AML-193 (cell line): ENCODE measurements at places on chromosomes 6 and 20.

DNA sequence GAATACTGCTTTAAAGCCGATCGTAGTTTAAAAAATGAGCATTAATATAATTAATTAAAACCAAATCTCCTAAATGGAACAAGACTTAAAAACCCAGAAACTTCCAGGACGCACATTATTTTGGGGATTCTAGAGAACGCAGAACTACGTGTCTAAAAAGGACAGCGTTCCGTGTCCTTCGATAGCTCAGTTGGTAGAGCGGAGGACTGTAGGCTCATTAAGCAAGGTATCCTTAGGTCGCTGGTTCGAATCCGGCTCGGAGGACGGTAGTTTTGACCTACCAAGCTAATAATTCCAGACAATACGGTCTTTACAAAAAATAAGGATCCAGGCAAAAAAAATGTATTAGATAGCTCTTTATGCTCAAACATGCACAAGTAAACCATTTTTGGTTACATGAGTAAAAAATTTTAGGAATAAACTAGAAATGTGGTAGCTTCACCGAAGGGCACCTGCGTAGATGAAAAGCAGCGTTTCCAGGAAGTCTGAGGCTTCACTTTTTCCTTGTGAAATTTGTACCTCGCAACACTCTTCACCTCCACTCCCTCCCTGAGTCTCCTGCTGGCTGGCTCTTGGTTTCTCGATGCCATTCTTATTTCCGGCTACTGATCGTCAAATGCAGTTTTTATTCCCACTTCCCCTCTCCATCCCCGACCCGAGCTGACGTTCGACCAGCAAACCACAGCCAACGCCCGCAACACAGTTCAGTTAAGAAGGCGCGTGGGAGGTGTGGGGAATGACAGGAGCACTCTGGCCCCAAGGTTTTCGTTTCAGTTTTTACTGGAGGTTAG lies 19.6 kb upstream of the ABT1 start:
- no peak for DNase-seq

GRCh38 chr20:64091770-64092169 lies 7.6 kb upstream of the LKAAEAR1 start:
- DNase-seq: no peak

DNA sequence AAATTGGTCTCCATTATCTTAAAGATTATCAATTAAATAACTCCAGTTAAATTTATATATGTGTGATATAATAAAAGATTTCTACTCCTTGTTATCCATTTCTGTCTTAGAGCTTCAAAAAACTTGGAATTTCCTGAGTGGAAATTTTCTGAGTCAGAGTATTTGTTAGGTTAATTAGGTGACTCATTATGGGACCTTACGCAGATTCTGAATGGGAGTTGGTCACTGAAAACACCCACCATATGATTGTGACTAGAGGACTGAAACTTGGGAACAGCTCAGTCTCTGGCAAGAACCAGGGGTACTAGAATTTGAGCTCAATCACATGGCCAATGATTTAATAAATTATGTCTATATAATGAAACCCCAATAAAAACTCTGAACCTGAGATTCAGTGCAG lies 125.4 kb upstream of the HMGCLL1 start:
- DNase-seq: no peak

- no peak for DNase-seq
Measured at GRCh38 chr20:36454698-36455427, 86.5 kb upstream of the MYL9 start.

- no peak for DNase-seq
Measured at GRCh38 chr6:152896923-152897322, 85.9 kb downstream of the FBXO5 start.

GRCh38 chr6:156502969-156503504 lies 274.1 kb upstream of the ARID1B start:
- no peak for DNase-seq

GRCh38 chr6:81800666-81801065 lies 48.2 kb upstream of the TENT5A start:
- no peak for DNase-seq

GRCh38 chr6:170271771-170272314 lies 19.0 kb downstream of the DLL1 start:
- peak; percentile 18 for DNase-seq

DNA sequence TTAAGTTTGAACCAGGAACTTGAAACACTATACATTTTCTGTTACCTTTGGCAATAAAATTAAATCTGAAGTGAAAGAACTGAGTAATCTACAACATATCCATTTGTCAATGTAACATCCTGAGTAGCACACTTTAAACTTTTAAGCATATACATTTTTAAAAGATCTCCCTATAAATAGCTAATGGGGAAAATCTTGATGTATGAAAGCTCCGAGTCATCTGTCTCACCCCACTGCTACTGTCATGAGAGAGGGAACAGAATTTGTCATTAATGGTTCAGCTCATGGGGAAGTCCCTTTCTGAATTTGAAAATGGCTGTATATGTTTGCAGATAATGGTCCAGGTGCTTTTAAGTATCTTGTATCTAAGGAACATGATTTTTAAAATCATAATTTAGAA lies 55.2 kb upstream of the NOX3 start:
- DNase-seq: no peak

DNA sequence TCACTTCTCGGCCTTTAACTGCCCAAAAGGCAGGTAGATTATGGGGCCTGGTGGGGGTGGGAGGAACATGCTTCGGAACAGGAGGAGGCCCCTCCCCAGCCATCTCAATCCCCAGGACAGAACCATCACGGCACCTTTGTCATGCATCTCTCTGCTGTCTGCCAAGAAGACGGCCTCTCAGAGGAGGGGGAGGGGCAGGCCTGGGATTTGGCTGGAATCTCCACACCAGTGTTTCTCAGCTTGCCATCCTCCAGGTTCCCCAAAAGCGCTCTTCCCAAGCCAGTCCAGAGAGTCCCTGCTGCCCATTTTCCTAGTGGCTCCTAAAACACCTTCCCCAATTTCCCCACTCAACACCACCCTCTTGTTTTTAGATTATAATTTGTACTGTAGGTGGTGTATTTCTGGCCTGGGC lies 2.5 kb upstream of the POU5F1 start:
- DNase-seq: no peak

DNA sequence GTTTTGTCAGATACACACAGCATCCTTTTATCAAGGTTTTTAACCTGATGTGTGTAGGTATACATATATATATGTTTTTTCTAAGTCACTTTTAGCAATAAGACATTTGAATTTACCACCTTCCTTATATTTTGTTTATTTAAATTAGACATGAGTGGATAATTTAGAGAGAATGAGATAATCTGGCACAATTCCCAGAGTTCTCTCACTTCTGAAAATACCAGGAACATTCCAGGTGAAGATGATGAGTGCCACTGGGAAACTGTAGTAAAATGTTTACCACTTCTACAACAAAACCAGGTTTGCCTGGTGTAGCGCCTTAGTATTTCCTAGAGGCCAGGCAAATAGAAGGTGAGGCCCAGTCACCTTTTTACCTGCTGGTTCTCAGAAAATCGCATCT lies 189.5 kb downstream of the TMEM242 start:
- DNase-seq: no peak

DNA sequence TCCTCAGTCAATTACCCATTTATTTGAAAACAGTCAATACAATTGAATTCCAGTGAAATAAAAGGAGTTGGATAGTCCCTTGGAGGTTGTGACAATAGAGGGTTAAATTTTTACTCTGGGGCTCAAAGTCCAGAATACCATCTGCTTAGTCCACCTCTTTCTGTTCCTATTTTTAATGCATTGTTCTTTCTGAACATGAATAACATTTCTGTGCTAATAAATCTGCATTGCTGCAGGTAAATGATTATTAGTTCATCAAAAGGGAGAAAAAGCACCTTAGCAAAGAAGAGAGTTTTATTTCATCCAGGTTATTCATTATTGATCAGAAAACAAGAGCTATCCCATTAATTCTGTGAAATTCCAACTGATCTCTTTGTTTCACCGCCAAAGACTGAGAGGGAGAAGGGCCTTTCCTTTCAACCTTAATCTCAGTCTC lies 166.1 kb upstream of the OLIG3 start:
- no peak for DNase-seq

GRCh38 chr6:21404577-21404976 lies 189.0 kb upstream of the SOX4 start:
- peak; percentile 27 for DNase-seq

- no peak for DNase-seq
Measured at GRCh38 chr6:166612471-166612881, 14.6 kb downstream of the RPS6KA2 start.

DNA sequence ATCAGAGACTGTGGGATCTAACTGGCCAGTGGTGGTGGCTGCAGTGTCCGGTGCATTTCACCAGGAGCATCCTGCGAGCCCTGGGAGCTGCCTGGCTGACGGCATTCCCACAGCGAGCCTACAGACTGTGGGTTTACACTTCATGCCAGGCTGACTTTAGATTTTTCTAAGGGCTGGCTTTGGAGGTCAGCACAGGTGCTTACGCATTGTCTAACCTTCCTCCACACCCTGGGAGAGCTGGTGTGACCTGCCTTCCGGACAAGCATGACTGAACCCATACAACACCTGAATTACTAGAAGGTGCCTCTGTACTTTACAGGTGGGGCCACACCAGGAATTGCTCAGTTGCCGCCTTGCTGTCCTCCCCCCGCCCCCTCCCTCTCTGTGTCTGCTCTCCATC lies 96.2 kb downstream of the RREB1 start:
- DNase-seq: no peak

DNA sequence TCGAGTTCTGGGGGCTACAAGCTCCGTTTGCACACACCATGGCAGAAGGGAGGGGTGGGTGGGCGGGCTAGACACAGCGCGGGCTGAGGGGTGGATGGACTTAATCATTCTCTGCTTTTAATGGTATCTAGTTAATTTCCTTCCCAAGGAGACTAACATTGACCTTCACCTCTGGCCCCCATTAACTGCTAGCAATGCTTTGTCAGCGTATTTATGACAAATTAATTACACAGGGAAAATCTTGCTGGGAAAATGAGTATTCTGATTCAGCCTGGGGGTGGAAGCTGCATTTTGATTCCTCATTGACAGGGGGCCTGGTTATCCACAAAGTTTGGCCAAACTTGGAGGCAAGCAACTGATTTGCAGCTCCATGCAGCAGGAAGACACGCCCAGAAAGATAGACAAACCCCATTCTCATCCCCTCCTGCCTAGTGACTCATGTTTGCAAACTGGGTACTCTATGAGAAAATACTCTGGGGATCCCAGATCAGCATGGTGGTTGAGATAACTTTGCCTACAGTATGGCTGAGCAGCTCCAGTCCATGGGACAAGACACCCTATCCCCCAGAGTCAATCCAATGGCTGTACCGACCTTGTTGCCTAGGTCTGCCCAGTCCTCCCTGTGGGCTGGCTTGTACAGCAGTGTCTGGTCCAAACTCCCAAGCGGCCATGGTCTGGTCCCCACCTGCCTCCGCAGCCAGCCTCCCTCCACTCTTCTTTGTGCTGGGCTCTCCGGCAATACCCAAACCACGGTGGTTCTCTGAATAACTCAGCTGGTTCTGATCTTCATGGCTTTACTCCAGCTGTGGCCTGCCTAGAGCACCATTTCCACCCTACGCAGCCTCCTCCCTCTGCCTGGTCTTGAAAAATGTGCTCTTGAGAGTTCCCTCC lies 19.7 kb downstream of the ZBP1 start:
- no peak for DNase-seq

DNA sequence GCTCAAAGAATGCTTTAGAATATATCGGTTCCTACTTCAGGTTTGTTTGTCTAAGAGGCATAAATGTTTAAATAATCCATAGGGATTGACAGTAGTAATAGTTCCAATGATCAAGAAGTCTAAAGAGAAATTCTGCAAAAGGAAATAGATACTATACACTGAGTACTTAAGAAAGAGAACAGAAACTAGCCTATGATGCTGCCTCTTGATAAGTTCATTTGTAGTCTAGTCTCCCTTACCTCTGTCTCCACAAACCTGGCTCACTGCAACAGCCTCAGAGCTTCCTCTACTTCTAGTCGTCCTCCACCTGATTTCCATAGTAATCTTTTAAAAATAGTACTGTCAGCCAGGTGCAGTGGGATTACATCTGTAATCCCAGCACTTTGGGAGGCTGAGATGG lies 511.8 kb downstream of the LMBRD1 start:
- DNase-seq: no peak

- no peak for DNase-seq
Measured at GRCh38 chr6:157236040-157236725, 87.1 kb downstream of the TMEM242 start.

- no peak for DNase-seq
Measured at GRCh38 chr6:136360783-136361182, 71.1 kb upstream of the BCLAF1 start.

- no peak for DNase-seq
Measured at GRCh38 chr6:7241709-7242645, 71.0 kb downstream of the SSR1 start.

DNA sequence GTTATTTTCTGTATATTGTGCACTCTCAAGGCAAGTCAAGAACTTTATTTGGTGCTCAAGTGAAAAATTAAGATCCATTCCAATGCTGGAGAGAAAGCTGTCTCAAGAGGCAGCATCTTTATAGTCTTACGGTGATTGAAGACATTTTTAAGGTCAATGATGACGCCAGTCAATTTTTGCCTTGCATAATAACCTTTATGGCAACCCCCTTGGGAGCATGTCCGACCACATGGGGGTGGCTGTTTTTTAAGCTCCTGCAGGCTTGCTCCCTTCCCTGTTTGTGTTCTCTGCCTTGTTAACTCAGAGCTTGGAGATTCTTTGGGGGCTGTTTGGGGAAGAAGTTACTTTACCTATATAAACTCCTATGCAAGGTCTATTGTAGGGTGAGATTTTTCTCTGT lies 109.6 kb upstream of the FERMT1 start:
- DNase-seq: no peak

- DNase-seq: no peak
Measured at GRCh38 chr6:159002432-159003155, 2.6 kb upstream of the RSPH3 start.

GRCh38 chr20:56806952-56807517 lies 177.9 kb downstream of the TFAP2C start:
- no peak for DNase-seq

DNA sequence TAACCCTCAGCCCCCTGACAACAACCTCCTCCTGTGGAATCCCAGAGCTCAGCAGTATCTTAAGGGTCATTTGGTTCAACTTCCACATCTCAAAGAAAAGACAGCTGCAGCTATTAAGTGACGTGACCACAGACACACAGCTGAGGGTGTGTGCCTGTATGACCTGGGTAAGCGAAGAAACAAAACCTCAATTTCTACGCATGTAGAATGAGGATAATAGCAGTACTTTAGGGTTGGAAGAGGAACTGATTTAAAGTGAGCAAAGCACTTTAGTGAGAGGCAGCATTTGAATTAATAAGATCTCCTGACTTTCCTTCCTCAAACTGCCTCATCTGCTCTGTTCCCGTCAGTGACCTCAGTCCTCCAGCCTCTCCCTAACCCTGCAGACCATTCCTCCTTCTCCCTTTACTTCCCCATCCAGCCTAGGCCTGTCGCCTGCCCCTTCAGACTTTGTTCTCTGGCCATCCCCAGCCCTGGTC lies 6.8 kb upstream of the ARMC2 start:
- no peak for DNase-seq
